Stimulated activated CD4-positive, alpha-beta T cell treated with anti-CD3 and anti-CD28 coated beads, Interleukin-12 subunit alpha, Interleukin-12 subunit beta, amount 100 ng/mL, for 48 hours (primary cell): ENCODE measurements at places on chromosomes 2 and 18.

DNA sequence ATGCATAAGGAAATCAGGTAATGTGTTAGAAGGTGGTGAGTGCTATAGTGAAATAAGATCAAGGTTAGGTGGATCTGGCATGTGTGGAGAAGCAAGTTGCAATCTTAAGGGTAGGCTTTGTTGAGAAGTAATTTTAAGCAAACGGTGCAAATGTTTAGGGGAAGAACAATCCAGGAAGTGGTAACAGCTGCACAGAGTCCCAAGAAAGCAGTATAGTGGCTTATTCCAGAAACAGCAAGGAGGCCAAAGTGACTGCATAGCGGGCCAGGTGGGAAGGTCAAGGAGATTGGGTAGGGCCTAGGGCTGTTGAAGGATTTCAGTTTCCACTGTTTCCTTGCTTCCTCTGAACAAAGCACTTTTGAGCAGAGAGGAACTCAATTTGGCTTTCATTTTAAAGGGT lies 30.0 kb upstream of the RAB1A start:
- DNase-seq: no peak

GRCh38 chr2:68379184-68379708 lies 14.2 kb downstream of the PLEK start:
- no peak for DNase-seq

GRCh38 chr2:42928692-42929545 lies 136.5 kb upstream of the HAAO start:
- DNase-seq: no peak

DNA sequence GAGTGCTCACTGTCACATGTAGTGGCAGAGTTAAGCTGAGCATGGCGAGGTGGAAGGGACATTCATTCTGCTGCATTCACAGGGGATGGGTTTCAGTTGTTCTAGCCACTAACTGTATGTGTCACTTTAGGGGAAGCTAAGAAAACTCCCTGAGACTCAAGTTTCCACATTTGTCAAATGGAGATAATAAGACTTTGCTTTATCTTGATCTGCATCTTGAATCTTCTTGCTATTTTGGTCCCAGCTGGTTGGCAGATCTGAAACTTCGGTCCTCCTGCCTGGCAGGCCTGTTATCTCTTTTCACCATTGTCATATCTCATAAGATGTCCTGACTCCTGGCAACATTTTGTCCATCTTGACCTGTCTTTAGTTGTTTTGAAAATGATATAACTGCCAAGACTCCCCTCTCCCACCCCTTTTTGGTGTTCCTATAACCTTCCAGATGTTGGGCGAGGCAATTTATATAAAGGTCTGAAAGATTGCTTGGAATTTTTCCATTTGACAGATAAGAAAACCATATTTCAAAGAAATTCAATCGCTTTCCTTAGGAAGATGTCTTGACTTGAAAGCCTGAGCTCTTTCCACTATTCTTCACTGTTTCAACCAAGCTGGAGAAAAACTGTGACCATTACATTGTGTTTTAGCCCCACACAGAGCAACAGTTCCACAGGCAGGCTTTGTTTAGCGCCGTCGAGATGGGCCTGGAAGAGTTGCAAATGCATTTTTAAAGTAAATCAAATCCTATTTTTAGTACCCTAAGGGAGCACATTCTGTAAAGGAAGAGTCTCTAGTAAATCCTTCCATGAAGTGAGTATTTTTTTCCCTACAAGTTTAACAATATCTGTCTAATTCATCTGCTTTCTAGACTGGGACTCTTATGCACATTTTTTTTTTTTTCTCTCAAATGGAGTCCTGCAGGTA lies 33.4 kb downstream of the MYCN start:
- DNase-seq: no peak

DNA sequence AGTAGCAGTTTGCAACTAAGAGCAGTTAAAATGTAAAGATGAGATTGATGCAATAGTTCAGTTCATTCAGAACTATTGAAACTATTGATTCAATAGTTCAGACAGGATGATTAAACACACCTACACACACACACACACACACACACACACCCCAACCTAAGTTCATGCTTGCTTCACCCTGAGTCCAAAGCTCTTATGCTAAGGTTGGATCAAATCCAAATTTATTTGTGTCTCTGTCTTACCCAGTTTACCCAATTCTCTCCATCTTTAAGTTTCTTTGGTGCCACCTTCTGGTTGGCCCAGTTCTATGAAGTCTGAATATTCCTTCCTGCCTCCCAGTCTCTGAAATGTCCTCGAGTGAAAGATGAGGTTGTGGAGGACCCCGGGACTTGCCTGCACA lies 5.1 kb downstream of the SERPINB8 start:
- no peak for DNase-seq

- no peak for DNase-seq
Observed at GRCh38 chr18:34003687-34004086, 221.0 kb downstream of the NOL4 start.

GRCh38 chr2:197097578-197098366 lies 171.3 kb upstream of the PGAP1 start:
- no peak for DNase-seq

- DNase-seq: no peak
Observed at GRCh38 chr2:172106108-172106961, 3.6 kb upstream of the DLX2 start.

DNA sequence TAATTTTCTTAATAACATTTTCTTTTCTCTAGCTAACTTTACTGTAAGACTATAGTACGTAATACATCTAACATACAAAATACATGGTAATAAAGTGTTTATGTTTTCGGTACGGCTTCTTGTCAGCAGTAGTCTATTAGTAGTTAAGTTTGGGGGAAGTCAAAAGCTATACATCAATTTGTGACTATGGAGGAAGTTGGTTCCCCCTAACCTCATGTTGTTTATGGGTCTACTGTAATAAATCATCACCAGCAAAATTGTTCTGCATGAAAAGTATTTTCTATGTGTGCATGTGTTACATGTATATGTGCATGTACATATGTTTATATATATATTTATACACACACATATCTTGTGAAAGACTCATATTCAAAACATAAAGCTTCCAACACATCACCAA lies 303.0 kb downstream of the TRIB2 start:
- no peak for DNase-seq

- DNase-seq: no peak
Observed at GRCh38 chr2:175187378-175187777, 5.9 kb upstream of the ATP5MC3 start.

DNA sequence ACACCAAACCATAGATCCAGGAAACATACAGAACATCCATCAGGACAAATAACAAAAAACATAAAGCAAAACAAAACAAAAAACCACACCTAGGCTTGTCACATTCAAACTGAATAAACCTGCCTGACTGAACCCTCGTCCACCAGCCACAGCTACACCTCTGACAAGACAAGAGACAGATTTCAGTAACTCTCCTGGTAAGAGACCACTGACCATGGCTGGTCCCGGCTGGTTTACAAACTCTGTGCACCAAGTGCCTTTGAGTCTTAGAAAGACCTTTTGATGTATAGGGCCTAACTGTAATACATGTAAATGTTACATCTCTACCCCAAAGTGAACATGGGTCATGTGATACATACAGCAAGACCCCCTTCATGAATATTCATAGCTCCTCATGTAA lies 4.8 kb upstream of the SLC66A2 start:
- DNase-seq: no peak
